ENCODE measurements at places on chromosomes 6 and 20. TPM values are rescaled to one million over a fixed set of nuclear protein-coding genes. Genes with fewer than 3 reads are reported as not detected.

Gene NT5E
- 5.0 TPM for polyA plus RNA-seq

Gene RSPH3
- 14.5 TPM for polyA plus RNA-seq

Gene HLA-C
- 84.8 TPM for polyA plus RNA-seq

Gene PI3
- polyA plus RNA-seq: not detected

Gene MUC22
- polyA plus RNA-seq: not detected
